ENCODE measurements at places on chromosomes 5 and 9. TPM values are rescaled to one million over a fixed set of nuclear protein-coding genes. Genes with fewer than 3 reads are reported as not detected.

Gene DNAJB5
- 9.3 TPM for total RNA-seq

Gene BTNL8
- not detected for total RNA-seq

Gene CER1
- total RNA-seq, result not detected

Gene PCDHB13
- total RNA-seq, result not detected

Gene SOWAHA
- total RNA-seq, result not detected

Gene RARS1
- 108 TPM for total RNA-seq

Gene LCP2
- total RNA-seq, result 173 TPM

Gene SMIM33
- total RNA-seq, result 0.11 TPM

Gene SPINK4
- not detected for total RNA-seq

Gene PDLIM4
- total RNA-seq, result not detected

Gene ANKRD18B
- 0.48 TPM for total RNA-seq

Gene SPOCK1
- total RNA-seq, result not detected

Gene ADAMTS13
- 5.4 TPM for total RNA-seq

Gene DIPK1B
- total RNA-seq, result 0.37 TPM

Gene PRR16
- not detected for total RNA-seq

- no peak for DNase-seq
These were observed 1.2 kb upstream of the NPR3 start for GRCh38 chr5:32709750-32710549.

GRCh38 chr5:163387589-163388343 is 49.6 kb upstream of the CCNG1 start:
- DNase-seq, result no peak

DNA sequence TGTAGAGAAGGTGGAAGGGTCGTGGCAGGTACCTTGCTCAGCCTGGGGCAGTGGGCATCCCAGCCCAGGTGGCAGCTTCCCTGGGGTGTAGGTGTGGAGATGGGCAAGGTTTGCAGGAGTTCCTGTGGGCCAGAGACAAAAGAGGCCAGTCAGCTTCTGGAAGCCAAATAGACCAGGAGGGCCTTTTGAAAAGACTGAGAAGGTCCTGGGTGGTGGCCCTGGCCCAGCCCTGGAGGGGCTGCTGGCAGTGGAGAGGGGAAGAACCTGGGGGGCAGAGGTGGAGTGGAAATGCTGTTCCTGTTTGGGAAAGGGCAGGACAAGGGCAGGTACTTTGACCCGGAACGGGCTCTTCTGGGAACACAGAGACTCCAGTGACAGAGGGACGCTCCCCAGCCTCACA is 7.0 kb upstream of the IL3 start:
- no peak for DNase-seq

GRCh38 chr5:1943481-1943880 is 60.8 kb upstream of the IRX4 start:
- DNase-seq, result no peak

- DNase-seq, result no peak
These were observed 20.9 kb downstream of the GIN1 start for GRCh38 chr5:103098993-103099392.

- DNase-seq, result no peak
These were observed 5.6 kb downstream of the STK32A start for GRCh38 chr5:147240266-147240985.

DNA sequence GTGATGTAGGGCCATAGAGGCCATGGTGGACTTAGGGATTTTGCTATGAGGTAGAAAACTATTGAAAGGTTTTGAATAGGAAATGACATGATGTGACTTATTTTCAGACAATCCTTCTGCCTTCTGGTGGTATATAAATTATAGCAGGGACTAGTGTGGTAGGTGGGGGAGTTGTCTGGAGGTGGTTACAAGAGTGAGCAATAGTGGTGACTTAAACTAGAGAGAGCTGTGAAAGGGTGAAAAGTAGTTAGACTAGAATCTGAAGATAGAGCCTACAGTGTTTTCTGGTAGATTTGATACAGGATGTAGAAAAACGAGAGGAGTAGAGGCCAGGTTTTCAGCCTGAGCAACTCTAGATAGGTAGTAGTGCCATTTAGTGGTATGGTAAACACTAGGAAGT is 32.3 kb downstream of the NAA35 start:
- DNase-seq, result no peak

- DNase-seq, result no peak
These were observed 52.3 kb upstream of the CNTLN start for GRCh38 chr9:17082343-17083064.

DNA sequence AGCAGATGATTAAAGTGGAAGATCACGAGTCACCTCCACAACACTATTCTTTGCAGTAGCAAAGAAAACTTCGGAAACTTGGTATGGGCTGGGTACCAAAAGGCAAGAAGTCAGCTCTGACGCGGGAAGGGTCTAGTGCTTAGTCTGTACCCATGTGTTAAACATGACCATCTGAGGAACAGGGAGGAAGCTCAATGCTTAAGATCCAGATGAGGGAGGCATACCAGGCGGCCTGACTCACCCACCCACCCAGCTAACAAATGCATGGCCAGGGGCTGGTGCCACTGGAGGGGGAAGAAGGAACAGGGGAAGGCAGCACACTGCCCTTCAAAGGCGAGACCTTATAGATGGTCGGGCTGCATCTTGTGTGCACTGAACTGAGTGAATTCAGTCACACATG is 41.8 kb downstream of the CAMSAP1 start:
- no peak for DNase-seq

DNA sequence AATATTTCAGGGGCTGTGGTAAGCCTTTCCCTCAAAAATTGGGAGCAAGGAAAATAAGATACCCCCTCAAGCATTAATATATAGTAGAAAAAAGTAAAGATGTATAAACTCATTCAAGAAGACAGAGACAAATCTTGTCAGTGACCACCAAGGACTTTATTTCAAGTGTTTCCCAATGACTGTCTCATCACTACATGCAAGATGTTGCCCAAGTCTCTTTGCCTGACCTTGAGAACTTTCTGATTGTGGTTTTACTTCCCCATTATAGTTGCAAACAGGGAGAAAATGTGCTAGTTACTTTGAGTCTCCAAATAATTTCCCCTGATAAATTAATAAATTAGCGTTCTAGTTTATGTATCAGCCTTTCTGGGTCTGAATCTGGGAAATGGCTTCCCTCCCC is 4.0 kb upstream of the SLC46A2 start:
- DNase-seq, result no peak

DNA sequence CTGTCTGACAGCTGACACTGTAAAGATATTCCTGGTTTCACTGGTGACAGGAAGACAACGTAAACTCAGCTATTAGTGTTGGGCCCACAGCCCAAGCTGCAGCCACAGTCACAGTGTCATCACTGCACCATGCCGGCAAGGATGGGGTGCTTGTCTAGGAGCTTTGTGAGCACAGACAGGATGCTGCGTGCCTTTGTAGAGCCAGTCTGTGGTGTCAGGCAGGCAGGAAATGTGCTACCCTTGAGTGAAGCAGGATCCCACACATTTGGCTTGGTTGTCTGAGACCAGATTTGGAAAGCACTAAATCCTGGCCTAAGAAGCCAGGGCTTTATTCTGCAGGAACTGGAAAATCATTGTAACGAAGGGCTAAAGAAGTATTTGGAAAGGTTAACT is 121.6 kb upstream of the ADAMTS16 start:
- no peak for DNase-seq

DNA sequence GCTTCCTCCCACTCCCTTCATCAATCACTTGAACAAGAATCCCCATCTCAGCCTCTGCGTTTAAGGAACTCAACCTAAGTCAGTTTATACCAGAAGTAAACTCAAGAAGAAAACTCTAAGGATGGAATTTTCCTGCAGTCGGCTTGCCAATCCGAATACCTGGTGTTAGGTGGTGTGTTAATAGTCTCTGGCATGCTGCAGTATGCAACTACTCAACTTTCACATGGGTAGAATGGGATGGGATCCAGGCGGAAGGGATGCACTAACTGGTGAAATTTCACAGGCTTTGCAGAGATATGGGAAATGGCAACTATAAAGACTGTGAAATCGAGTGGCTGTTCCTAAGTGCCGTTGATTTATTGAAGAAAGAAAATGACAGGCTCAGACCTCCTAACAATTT is 560.6 kb downstream of the TLE1 start:
- no peak for DNase-seq

GRCh38 chr5:91599863-91600262 is 216.7 kb upstream of the ARRDC3 start:
- no peak for DNase-seq

DNA sequence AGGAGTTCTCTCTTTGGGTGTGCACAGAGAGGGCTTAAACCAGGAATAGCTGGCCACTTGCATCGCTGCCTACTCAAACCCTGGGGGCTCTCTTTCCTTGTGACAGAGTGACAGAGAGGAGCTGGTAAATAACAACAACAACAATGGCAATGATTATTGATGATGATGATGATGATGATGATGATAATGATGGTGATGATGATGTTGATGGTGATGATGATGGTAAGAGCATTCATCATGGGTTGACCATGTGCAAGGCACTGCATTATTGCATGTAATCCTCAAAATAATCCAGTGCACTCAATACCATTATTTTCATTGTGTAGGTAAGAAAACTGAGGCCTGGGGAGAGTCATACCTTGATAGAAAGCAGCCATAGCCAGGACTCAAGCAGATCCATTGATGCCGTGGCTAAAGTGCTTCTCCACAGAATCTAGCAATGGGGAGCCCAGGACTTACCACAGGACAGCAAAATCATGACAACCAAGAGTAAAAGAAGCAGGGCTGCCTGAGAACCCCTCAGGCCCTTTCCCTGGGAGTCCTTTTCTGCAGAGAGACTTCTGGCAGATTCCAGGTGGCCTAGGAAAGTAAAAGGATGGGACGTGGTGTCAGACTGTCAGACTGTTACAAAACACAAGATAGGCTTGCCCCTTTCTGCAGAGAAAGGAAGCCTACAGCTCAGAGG is 4.8 kb downstream of the FOXI1 start:
- DNase-seq, result no peak

- DNase-seq, result no peak
These were observed 13.5 kb upstream of the DHFR start for GRCh38 chr5:80668016-80668969.

DNA sequence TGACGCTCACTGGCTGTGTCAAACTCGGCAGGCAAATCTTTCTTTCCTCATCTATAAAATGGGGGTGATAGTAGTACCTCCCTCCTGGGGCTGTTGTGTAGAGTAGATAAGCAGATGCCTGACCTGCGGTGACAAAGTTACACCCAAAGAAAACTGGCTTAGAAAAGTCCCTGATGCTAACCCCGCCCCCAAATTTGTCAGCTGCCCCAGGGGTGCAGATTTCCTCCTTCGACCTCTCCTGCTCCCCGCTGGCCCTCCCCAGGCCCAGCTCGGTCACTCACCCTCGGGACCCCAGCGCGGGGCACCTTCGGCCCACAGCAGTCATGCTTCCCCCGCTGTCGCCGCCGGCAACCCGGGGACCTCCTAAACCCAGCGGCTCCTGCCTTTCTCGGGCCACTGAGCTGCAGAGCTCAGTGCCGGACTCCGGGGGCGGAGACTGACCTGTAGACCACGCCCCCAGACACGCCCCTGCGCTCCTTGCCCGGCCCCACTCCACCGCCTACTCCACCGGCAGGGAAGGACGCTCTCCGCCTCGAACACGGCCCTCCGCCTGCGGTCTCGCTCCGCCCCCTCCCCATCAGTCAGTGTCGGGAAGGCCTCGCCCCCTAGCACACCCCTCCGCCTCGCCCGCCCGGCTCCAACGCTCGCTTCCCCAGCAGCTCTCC is 7.4 kb downstream of the SH2D3C start:
- peak; percentile 97 for DNase-seq

DNA sequence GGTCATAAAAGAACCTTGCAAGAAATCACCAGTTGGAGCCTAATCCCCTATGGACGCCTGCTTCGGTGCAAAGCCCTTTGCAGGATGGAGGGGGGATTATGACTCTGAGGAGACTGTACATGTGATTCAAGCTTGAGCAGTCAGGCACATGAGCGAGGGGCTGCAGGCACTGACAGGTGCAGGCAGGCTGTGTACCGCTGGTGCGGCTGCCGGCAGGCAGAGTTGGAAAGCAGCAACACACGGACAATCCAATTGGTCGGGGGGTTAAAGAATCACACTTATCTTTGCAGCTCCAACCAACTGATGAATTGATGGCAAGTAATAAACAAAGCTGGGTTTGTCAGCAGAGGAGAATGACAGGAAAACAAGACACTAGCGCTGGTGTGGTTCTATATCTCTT is 5.7 kb downstream of the WHRN start:
- DNase-seq, result no peak

GRCh38 chr5:167688341-167689130 is 602.9 kb upstream of the WWC1 start:
- DNase-seq, result no peak

DNA sequence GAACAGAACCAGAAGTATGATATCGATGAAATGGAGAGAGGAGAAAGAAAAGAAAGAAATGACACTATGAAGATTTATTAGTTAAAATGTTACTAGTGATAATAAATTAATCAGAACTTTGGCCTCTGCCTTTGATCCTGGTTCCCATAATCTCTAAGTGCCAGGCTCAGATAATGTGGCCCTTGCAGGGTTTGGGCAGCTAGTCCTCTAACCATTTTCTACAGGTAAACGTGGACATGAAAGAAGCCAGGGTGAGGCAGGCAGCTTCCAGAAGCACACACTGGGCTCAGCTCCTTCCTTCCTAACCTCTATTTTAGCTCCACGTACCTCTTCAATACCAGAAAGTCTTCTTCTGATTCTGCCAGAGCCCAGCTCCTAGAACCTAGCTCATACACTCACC is 30.6 kb downstream of the SYK start:
- no peak for DNase-seq

DNA sequence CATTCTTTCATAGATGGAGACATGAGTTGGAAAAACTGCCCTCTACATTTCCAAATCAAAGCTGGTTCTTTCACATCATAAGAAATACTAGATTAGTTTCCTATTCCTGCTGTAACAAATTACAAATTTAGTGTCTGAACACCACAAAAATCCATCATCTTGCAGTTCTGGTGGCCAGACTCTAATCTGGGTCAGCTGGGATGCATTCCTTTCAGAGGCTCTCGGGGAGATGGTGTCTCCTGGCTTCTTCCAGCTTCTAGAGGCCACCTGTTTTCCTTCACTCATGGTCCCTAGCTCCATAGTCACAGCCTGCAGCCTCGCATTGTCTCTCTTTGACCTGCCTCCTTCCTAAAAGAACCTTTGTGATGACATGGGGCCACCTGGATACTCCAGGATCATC is 65.2 kb downstream of the RETREG1 start:
- DNase-seq, result no peak

Measured in activated naive CD4-positive, alpha-beta T cell treated with anti-CD3 and anti-CD28 coated beads, Interleukin-2, amount 50 U/mL, for 72 hours (primary cell).